Fibroblast of lung (primary cell): ENCODE measurements at places on chromosomes 16 and 17. TPM values are rescaled to one million over a fixed set of nuclear protein-coding genes. Genes with fewer than 3 reads are reported as not detected.

CD79B gene
- 0.72 TPM in 1 of 2 replicates, not detected in the other for polyA plus RNA-seq

KRT33A gene
- not detected in 2 replicates for polyA plus RNA-seq

SLC5A11 gene
- polyA plus RNA-seq, result not detected in 2 replicates

HAP1 gene
- polyA plus RNA-seq, result 0.01 and 0.02 TPM in 2 replicates

SULT1A1 gene
- 0.50 and 1.7 TPM in 2 replicates for polyA plus RNA-seq

GRCh38 chr16:82236415-82236814 is 66.4 kb upstream of the MPHOSPH6 start:
- DNase-seq, result no peak
- no peaks in the 10 kb centered on the region for H3K36me3 ChIP-seq
- H3K27ac ChIP-seq, result no peak overlapping the region

DNA sequence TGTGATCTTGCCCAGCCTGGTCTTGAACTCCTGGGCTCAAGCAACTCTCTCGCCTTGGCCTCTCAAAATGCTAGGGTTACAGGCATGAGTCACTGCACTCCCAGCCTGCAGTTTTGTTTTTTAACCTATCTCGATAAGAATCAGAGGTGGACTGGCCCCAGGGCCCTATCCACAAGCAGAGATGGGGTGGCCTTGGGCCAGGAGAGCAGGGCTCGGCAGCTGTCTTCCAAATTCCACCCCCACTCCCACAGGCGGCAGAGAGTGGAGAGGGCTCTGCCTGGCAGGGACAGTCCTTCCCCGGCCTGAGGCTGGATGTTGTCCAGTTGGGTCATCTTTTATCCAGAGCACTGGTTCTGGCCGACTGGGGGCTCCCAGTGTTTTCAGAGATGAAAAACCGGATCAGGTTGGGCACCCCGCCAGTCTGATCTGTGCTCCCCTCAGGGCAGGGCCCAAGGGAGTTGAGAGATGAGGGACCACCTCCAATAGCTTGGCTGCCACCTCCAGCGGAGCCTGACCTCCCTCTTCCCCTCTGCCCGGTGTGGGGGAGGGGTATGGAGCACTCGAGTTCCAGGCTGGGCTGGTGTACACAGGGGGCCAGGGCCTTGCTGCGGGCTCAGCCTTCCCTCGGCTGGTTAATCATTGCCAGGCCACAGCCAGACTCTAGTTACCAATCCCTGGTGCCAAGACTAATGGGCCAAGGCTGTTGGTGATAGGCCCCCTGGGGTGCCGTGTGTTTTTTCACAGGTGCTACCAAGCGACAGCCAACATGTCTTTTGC is 30.3 kb upstream of the MYO15B start:
- H3K4me3 ChIP-seq, result no peak overlapping the region
- no peak overlapping the region for H3K27ac ChIP-seq
- peak; percentile 32 for DNase-seq
- H3K27me3 ChIP-seq, result no peaks in the 10 kb centered on the region
- H3K36me3 ChIP-seq, result no peaks in the 10 kb centered on the region

DNA sequence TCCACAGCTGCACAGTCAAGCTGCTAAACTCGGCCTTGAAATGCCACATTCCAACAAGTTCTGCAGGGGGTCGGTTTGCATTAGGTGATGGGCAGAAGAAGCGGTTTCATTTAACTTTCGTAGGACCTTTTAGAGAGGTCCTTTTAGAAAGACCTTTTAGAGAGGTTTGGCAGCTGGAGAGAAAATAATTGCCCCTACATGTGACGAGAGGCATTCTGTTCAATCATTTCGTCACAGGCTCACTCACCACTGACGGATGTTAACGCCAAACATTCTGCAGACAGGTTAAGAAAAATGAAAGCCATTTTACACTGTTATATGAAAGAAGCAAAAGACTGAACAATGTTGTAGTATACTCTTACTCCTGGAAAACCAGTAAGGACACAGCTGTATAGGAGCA is 76.5 kb upstream of the ZNF423 start:
- H3K27ac ChIP-seq, result no peak overlapping the region
- no peak for DNase-seq
- no peaks in the 10 kb centered on the region for H3K36me3 ChIP-seq

DNA sequence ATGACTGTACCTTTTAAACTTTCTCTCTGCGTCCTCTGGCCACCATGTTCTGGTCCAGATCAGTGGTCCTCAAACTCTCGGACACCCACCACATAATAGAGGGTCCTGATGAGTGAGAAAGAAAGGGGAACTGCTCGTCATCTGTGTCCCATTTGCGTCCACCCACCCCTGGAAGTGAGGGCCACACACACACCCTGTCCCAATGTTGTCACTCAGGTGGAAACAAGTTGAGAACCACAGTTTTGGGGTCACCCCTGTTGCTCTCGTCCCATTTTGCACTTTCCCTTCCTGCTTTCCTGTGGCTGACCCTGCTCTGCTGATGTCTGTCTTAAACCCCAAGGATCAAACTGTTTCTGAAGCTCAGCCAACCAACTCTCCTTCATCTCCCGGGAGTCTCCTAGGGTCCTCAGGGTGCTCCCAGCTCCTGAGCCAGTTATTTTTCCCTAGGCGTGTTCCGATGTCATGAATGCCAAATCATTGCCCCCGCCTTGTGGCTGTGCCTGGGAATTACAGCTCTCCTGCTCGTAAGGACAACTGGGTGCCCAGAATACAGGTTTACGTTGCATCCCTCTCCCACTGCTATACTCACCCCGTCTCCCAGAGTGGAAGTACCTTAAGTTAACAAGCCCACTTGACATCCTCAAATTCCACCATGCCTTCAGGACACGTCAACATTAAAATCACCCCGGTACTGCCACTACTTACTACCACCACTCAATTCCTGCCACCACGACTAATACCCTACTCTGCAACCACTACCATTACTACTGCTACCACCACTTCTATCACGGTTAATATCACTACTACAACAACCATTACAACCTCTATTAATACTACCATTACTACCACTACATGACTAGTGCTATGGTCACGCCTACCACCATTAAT is 26.0 kb upstream of the HNF1B start:
- no peaks in the 10 kb centered on the region for H3K36me3 ChIP-seq
- peak; percentile 51 for DNase-seq
- H3K4me3 ChIP-seq, result no peak overlapping the region
- no peaks in the 10 kb centered on the region for H3K27me3 ChIP-seq
- H3K27ac ChIP-seq, result no peak overlapping the region

DNA sequence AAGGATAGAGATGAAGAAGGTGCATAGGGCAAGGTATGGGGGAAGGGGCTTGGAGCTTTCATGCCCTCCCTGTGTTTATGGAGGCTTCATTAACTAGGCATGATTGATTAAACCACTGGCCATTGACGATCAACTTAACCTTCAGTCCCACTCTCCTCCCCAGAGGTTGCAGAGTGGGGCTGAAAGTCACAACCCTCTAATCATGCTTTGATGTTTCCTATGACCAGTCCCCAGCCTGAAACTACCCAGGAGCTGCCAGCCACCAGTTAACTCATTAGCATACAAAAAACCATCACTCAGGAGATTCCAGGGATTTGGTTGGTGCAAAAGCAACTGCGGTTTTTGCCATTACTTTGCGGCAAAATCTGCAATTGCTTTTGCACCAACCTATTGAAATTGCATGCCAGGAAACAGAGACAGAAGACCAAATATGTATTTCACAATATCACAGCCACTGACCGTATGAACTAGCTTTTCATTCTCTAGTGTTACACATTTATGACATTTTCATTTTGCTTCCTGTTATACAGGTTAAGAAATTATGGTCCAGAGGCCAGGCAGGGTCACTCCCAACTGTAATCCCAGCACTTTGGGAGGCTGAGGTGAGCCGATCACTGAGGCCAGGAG is 5.4 kb downstream of the GFOD2 start:
- no peaks in the 10 kb centered on the region for H3K27me3 ChIP-seq
- H3K36me3 ChIP-seq, result no peaks in the 10 kb centered on the region
- no peaks in the 10 kb centered on the region for H3K4me1 ChIP-seq

GRCh38 chr16:56294579-56294978 is 103.3 kb downstream of the GNAO1 start:
- DNase-seq, result peak; percentile 93
- H3K36me3 ChIP-seq, result no peaks in the 10 kb centered on the region
- H3K27me3 ChIP-seq, result no peaks in the 10 kb centered on the region
- H3K27ac ChIP-seq, result no peak overlapping the region
- no peak overlapping the region for H3K4me3 ChIP-seq

DNA sequence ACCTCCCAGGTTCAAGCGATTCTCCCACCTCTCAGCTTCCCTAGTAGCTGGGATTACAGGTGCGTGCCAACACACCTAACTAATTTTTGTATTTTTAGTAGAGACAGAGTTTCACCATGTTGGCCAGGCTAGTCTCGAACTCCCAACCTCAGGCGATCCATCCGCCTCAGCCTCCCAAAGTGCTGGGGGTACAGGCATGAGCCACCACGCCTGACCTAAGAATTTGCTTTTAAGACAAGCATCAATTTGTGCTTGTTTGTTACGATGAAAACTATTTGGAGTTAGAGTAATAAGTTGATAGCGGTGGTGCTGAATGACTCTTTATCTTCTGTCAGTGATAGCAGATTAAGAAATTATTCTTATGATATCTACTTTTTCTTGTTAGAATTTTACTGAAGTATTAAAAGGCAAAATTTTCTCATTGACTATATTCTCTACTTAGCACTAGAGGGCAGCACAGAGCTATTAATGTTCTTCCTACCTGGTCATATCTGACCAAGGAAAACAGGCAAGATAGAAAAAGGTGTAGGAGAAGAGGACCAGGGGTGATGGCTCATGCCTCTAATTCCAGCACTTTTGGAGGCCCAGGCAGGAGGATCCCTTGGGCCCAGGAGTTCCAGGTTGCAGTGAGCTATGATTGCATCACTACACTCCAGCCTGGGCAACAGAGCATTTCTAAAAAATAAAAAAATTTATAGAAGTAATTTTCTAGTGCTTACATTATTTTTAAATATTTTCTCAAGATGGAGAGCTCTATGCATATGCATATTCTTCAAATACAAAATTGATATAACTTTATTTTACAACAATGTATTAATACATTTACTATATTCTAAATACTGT is 24.5 kb downstream of the STXBP4 start:
- no peaks in the 10 kb centered on the region for H3K27me3 ChIP-seq
- H3K36me3 ChIP-seq, result no peaks in the 10 kb centered on the region
- no peaks in the 10 kb centered on the region for H3K4me1 ChIP-seq
- no peak overlapping the region for H3K4me3 ChIP-seq
- no peak overlapping the region for H3K27ac ChIP-seq

DNA sequence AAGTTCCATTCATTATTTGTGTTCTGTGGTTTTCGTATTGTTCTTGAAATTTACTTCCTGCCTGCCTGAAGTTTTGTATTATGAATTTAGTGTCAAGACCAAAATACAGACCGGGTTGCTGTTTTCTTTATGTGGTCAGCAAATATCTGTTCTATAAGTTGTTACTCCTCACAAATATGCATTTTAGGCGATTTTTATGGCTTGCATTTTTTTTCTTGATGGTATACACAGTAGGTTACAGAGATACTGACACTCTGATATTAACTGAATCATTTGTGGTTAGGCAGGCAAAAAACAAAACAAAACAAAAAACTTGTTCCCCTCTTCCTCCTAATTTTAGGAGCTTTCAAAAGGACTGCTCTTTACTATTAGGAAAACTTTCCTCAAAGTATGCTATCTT is 52.6 kb downstream of the BCAS3 start:
- H3K4me3 ChIP-seq, result no peak overlapping the region
- H3K4me1 ChIP-seq, result no peaks in the 10 kb centered on the region
- no peaks in the 10 kb centered on the region for H3K36me3 ChIP-seq
- no peak overlapping the region for H3K27ac ChIP-seq
- H3K27me3 ChIP-seq, result no peaks in the 10 kb centered on the region

DNA sequence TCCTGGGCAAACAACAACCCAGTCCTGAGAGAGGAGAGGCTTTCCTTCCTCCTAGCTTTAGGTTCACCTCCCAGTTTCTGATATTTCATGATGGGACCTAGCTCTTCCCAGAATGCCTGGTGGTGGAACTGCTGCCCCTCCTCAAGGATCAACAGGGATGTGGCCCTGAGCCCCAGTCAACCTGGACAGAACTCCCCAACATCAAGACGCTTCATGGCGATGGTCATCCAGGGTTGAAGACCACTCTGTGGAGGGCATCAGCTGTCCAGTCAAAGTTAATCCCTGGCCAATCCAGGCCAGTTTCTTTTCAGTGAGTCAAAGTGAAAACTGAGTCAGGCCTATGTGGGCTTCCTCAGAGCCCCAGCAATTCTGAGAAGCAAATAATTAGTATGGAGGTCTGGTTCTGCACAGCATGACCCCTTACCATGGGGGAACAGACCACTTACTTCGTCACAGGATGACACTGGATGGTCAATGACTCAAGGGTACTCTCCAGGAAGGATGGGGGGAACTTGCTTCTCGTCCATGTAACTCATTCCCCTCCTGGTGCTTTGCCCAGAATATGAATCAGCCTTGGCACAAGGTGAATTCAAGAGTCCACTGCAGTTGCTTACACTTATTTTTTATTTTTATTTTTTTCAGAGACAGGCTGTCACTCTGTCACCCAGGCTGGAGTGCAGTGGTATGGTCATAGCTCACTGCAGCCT is 14.7 kb upstream of the XYLT2 start:
- H3K4me3 ChIP-seq, result no peak overlapping the region
- H3K36me3 ChIP-seq, result no peaks in the 10 kb centered on the region
- peak; percentile 84 for DNase-seq
- peaks cover 6% of the 10 kb centered on the region for H3K4me1 ChIP-seq
- H3K27ac ChIP-seq, result peak overlapping the region; percentile 47
- no peaks in the 10 kb centered on the region for H3K27me3 ChIP-seq

GRCh38 chr17:81413497-81414135 is 18.4 kb downstream of the BAHCC1 start:
- H3K27ac ChIP-seq, result no peak overlapping the region
- no peaks in the 10 kb centered on the region for H3K36me3 ChIP-seq
- H3K27me3 ChIP-seq, result no peaks in the 10 kb centered on the region

DNA sequence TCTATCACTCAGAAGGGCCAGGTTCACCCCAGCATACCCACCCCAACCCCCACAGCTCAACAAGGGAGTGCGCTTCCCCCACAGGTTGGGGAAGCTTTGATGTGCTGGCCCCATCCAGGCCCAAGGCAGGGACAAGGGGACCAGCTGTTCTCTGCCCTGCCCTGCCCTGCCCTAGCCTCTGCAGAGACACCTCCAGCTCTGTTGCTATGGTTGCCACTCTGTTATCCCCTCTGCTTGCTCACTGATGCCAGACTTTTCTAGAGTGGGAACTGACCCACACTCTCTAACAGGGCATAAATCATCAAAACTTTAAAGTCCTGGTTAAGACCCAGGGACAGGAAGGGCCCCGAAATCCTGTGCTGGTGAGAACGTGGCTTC is 50.4 kb upstream of the ENPP7 start:
- no peak overlapping the region for H3K27ac ChIP-seq
- H3K36me3 ChIP-seq, result no peaks in the 10 kb centered on the region
- H3K27me3 ChIP-seq, result no peaks in the 10 kb centered on the region
- H3K4me1 ChIP-seq, result no peaks in the 10 kb centered on the region
